ENCODE measurements at places on chromosomes 6 and 20.

DNA sequence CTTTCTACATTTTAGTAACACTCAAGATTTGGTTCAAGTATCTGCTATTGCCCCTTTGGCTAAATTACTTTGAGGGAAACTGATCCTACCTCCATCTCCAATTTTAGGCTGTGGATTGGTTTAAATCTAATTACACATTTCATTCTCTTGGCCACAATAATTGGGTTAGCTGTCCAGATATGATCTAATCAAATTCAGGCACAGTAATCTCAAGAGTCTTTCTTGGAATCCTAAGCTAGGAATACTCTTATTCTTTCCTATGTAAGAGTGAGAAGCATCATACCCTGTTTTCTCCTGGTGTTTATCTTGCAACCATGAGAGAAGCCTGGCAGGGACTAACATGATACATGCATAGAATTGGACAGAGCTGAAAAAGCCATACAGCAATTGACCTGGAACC, 300.4 kb upstream of the MARCKS start:
- DNase-seq: no peak

- DNase-seq: no peak
These were observed 94.2 kb downstream of the RREB1 start for GRCh38 chr6:7201732-7202541.

DNA sequence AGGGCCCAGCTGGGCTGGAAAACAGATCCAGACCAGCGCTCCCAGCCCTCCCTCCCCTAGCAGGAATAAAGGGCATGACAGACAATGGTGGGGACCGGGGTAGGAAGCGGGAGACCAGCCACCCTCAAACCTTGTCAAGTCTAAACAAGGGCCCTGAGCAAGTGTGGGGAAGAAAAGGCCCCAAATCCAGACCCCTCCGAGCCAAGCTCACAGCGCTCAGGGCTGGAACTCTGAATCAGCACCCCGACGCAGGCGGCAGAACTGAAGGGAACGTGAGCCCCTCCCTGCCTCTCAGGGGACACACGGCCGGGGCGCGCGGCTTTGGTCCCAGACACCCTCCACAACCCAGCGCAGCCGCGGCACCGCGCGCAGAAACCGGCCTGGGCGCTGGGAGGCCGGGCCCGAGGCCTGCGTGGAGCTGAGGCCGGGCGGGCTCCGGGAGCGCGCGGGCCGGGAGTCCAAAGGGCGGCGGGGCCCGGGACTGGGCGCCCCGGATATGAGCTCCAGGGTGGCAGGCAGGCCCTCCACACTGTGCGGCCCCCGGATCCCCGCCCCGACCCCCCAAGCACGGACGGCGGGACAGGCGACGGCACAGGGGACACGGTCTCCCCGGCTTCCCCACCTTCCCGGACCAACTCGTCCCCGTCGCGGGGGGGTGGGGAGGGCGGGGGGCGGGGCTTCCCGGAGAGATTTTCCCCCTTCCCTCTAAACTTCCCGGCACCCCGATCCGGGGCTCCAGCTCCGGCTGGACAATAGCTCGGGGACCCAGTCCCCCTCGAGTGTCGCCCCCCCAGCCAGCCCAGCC, 641 bp downstream of the TEAD3 start:
- no peak for DNase-seq

DNA sequence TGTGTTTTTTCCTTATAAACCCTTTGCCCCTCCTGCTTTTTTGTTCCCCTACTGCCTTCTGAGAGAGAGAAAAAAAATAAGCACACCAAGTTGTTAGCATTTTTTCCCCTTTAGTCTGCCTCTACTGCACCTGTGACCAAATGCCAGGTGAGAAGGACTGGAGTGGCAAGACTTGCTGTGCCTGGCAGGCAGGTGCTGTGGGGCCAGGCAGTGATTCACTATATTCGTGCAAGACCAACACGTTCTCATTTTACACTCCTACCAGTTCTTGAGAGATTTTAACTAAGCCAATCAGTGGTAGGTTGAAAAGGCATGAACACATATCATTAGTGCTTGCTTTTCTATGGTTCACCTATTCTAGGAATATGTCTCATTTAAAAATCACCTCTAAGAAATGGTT, 109.7 kb downstream of the FIG4 start:
- no peak for DNase-seq

- DNase-seq: no peak
These were observed 377.1 kb downstream of the ESR1 start for GRCh38 chr6:152184573-152184916.

GRCh38 chr6:24540197-24540596, 45.4 kb downstream of the ALDH5A1 start:
- DNase-seq: no peak

DNA sequence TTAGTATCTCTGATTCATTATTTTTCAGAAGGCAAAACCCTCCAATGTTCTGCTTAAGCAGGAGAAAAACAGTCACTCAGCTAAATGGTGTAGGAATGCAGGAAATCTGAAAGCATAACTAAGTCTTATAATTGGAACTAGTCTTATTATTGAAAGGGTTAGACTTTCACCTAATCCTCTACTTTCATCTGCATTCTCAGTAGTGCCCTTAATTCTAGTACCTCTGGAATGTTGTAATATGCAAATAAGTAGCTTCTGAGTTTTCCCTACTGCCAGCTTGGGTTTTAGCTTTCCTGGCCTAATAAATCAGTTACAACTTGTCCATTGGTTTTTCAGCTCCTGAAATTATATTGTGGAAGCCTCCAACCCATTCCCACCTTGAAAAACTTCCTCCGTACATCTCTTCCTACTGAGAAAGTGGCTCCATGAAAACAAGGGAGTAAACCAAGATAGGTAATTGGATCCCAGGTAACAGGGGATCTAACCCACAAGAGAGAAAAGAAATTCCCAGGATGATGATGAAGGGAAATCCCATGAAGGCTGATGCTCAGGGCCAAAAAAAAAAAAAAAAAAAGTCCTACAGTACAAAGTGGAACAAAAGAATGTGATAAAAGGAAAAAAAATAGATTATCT, 147.0 kb downstream of the TBC1D32 start:
- no peak for DNase-seq

DNA sequence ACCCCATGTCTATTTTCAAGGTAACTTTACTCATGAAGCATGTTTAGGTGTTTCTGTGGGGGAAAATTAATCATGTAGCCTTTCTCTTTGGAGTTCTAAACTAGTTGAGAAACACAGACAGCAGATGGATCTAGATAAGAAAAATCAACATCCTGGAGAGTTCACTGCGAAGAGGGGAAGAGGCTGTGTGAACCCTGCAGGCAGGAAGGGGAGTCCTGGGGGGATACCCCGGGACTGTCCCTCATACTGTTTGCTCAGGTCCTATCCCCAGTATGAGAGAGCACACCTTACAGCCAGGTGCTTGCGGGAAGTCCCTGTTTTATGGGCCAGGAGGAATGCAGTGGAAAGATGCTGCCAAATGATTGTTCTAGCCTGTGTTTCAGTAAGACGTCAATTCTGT, 32.7 kb downstream of the CHMP4B start:
- no peak for DNase-seq

DNA sequence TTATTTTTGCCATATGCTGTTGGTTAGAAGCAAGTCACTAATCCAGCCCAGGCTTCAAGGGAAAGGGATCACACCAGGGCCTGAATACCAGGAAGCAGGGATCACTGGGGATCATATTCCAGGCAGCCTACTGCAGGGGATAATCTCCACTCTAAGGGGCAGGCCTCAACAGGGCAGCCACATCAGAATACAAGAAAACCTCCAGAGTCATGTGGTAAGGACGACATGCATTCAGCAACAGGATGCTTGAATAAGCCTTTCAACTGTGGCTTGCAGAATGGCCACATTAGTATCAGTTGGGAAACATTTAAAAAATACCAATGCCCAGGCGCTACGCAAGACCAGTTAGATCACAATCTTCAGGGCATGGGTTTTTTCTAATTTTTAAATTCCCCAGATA, 109.1 kb downstream of the LY86 start:
- DNase-seq: no peak

DNA sequence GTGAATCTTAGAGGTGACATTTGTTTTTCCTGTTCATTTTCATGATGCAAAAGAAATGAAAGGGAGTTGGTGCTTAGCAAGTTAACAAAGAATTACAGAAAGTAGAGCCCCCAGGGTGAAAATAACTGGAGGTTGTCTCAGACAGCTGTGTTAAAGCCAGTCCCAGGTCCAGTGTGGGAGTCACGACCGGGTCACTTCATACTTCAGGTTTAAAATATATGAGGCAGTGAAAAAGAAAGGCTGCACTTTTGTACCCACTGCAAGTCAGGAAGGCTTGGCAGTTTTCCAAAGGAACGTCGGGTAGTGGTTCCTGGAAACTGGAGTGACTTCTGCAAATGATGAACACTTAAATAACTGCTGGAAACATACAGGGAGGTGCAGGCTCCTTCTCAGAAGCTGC, 91.5 kb upstream of the THBS2 start:
- DNase-seq: no peak

- no peak for DNase-seq
These were observed 156.7 kb downstream of the RNGTT start for GRCh38 chr6:88806728-88807127.

DNA sequence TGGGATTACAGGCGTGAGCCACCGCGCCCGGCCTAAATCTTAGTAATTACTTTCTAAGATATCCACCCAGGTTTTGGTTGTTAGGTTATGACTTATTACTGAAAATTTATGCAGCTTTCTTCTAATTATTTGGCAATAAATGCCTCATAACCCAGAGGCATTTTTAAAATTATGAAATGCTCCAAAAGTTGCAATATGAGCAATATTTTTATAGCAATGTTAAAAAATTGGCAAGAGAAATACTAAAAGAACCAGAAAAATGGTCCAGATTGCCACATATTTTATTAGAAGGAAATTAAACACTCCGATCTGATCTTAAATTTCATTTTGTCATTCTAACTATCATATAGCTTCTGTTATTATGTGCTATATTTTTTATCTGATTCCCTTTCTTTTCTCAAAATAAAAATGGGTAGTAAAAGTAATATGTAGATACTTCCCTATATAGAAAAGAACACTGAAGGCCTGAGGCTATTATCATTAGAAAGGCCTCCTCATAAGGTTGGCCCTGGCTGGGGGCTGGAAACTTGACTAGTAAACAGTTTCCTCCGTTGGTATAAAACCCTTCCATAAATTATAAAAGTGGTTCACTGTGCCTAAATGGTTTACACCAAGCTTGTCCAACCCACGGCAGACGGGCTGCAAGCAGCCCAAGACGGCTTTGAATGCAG, 22.1 kb downstream of the BLOC1S5 start:
- no peak for DNase-seq

DNA sequence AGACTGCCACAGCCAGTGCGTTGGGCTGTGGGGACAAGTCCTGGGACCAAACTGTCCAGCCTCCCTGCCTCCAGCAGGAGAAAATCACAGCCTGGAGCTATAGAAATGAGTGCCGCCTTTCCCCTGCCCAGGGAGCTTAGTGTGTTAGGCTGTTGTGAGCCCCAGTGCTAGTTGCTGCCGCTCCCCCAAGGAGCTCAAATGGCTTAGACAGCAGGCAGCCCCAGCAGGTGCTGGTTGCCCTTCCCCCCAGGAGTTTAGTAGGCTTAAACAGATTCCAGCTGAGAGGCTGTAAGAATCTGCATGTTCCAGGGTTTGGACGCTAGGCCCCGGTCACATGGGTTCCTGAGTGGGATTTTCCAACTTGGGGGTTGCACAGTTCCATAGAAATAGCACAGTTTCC, 27.2 kb upstream of the HMGN3 start:
- no peak for DNase-seq

GRCh38 chr6:54463354-54464024, 155.2 kb downstream of the TINAG start:
- no peak for DNase-seq

DNA sequence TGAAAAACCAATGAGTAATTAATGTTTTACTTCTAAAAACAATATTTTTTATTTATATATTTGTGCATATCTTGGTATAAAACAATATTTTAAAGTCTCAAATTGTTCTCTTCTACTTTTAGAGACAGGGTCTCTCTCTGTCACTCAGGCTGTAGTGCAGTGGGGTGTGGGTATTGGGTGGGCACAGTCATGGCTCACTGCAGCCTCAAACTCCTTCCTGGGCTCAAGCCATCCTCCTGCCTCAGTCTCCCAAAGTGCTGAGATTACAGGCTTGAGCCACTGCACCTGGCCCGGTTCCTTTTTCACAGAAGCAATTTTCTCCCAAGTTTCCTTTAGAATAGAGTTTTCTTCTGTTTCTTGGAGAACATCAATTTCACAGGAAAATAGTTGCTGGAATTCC, 102.8 kb downstream of the TMEM242 start:
- DNase-seq: no peak

- DNase-seq: no peak
These were observed 1.2 kb upstream of the GJA1 start for GRCh38 chr6:121434037-121434770.

- no peak for DNase-seq
These were observed 515.5 kb upstream of the NOX3 start for GRCh38 chr6:155970876-155971708.

DNA sequence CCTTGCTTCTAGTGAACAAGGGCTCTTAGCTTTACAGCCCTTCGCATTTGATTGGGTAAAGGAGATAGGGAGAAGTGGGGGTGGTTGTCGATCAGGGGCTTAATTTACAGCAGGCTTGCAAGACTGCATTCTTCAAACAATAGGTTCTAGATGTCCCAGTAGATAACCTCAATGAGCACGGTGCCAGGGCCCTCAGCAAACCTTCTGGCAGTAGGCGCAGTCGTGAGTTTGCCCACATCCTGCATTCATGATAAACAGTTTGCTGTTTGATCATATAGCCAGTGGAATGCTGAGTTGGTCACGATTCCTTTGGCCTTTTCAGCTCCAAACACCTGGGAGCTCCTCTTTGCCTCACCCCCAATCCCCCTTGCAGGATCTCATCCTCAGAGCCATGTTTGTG, 27.5 kb downstream of the SUN5 start:
- no peak for DNase-seq

GRCh38 chr6:15464211-15464725, 198.6 kb downstream of the DTNBP1 start:
- peak; percentile 54 for DNase-seq

DNA sequence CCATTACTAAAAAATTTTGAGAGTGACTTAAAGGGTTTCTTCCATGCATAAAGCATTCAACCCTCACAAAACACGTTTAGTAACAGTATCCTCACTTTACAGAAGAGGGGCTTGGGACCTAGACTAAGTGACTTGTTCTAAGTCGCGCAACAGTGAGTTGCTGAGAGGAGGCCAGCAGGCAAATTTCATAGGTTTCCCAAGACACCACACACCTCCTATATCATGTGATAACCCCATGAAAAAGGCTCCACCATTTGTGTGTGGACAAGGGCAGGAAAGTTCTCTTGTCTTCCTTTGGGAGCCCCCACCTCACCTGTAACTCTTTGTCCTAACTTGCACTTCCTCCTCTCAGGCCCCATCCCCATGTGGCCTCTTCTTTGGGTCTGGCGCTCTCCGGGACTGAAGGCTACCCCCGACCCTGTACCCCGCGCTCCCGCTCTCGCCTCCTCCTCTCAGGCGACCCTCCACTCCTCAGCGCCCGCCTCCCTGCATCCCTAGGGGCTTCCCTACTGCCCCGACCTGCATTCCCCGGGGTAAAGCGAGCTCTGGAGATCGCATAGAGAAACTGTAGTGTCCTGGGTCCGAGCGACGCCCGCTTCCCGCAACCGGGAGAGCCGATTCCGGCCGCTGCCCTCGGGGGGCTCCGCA, 392 bp downstream of the PSMB8 start:
- DNase-seq: no peak

GRCh38 chr6:39714802-39715201, 10.4 kb downstream of the KIF6 start:
- no peak for DNase-seq

GRCh38 chr6:168432196-168432595, 8.8 kb upstream of the SMOC2 start:
- no peak for DNase-seq
